ENCODE measurements at places on chromosomes 3 and 15.

DNA sequence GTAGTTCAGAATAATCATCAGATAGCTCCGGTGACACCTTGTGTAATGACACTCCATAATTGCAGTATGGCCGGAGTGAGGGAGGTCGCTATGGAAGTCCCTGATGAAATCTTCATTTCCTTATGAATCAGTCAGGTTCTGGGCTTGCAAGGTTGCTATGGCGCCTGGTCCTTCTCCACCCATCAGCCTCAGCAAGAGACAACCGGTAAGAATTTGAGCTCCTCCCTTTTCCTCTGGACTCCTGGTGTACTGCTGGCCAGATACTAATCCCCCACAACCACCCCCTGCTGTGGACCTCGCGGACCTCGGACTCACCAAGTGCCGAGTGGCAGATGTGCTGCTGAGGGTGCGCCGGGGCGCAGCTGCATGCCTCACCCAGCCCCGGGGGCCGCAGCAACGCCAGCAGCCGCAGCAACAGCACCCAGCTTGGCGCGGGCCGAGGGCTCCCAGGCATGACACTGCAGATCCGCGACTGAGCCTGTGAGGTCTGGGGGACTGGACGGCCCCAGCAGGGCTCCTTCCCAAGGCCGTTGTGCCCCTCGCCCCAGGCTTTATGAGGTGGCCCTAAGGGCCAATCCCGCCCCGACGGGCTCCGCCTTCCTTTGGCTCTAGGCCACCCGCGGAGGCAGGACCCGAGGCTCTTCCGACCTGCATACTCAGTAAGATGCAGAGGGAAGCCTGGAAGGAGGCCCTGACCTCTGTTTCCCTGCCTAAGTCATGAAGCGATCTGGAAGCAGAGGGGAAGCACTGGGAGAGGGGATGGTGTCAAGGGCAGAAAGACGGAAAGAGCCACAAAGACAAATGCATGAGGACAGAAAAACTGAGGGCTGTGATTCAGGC is at the start of gene TIMP4:
TSS of gene TIMP4 (minus strand) at position 526 of the 840 bp plus-strand sequence. CDS start at position 454, 72 bp downstream.
- DNase-seq: no peak

- DNase-seq: no peak
Measured at GRCh38 chr15:59963925-59964324, 40.2 kb upstream of the FOXB1 start.

DNA sequence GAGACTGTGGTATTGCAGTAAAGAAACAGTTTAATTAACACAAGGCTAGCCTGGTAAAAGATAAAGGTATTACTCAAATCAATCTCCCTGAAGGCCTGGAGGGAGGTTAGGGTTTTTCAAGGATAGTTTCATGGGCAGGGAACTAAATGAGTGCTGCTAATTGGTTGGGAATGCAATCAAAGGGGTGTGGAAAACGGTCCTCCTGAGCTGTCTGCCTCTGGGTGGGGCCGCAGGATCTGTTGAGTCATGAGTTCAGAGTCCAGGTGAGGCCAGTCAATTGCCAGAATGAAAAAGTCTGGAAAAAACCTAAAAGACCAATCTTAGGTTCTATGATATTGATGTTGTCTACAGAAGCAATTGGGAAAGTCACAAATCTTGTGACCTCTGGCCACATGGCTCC is 293.2 kb downstream of the MCTP2 start:
- no peak for DNase-seq

DNA sequence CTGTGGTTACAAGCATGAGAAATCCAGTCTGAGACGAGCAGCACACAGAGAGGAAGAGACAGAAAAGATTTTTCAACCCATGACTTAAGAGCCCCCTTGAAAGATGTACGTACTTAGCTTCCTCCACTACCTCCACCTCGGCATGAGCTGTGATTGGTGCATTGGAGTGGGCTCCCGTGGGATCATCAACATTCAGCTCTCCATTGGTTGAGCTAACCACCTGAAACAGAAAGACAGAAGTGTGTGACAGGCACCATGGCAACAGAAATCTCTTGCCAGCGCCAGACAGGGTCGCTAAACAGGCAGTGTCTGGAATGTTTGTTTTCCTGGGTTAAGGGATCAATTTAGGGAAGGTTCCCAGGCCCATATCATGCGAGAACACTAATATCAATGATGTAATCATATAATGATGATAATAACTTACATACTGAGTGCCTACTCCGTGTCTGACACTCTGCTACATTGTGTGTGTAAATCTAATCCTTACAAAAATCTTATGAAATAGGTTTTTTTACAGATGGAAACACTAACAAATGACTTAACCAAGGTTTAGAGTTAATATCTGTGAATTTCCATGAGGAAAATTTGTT is 17.5 kb upstream of the PPIB start:
- DNase-seq: no peak

GRCh38 chr3:46659285-46659684 is 34.2 kb downstream of the ALS2CL start:
- no peak for DNase-seq

- no peak for DNase-seq
Measured at GRCh38 chr3:8557298-8557697, 55.7 kb downstream of the LMCD1 start.

DNA sequence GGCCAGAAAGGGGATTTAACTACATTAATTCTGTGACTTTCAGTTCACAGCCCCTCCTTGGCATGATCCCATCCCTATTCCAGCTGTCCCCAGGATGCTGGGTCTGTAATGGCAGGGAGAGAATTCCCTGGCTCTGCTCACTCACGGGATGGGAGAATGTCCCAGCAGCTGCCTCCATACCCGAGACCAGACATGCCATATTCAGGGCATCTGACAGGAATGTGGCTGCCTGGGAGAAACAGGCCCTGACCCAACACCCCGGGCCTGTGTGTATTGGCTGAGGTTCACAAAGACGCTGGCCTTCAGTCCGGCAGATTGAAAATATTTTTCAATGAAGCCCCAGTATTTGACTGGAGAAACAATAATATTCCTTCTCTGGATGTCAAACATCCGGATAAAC is 83.6 kb upstream of the SMAD3 start:
- DNase-seq: no peak

GRCh38 chr3:74631351-74632140 is 17.1 kb upstream of the CNTN3 start:
- no peak for DNase-seq

DNA sequence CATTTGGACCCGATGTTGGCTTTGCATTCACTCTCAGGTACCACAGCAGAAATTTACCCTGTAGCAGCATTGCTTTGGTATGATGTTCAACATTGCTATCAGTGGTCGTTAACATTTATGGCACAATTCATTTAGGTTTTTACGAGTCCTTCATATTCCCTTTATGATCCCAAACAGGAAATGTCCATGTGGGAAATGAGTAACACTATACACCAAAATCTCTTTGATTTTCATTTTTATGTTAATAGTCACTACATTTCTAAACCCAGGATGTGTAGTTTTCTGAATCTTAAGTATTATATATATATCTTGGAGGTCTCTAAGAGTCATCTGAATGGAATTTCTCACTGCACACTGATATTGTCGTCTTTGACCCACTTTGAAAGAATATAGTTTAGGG is 78.5 kb upstream of the RBMS3 start:
- no peak for DNase-seq

All from stimulated activated CD8-positive, alpha-beta memory T cell treated with anti-CD3 and anti-CD28 coated beads, Interleukin-15, amount 100 ng/mL, for 48 hours (primary cell).